AG04450 (cell line): ENCODE measurements at places on chromosomes 13 and 19.
A peak's percentile ranks its signal among the peaks of the same experiment; 100 is the strongest.

GRCh38 chr13:97125810-97126738 is 96.1 kb upstream of the MBNL2 start:
- no peak for DNase-seq

- DNase-seq, result no peak
These were observed 11.5 kb upstream of the WBP4 start for GRCh38 chr13:41049480-41050440.

- DNase-seq, result no peak
These were observed 1.5 kb downstream of the NUMBL start for GRCh38 chr19:40688987-40689338.

- no peak for DNase-seq
These were observed 2.0 kb upstream of the PTOV1 start for GRCh38 chr19:49848938-49849337.

DNA sequence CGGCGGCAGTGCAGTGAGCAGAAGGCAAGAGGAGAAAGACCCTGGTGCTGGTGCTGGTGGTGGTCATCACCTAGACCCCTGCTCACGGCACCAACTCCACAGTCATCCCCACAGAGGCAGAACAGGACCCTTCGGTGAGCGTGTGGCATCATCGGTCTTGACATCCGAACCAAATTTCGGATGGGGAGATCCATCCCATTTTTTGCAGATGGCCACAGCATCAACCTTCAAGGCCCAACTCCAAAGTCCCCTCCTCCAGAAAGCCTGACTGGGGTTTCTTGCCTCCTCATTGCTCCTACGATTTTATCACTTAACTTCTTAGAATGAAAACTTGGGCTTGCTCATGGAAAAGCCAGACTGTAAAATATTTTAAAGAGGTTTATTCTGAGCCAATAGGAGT is 8.7 kb upstream of the KLK12 start:
- no peak for DNase-seq

- DNase-seq, result peak; percentile 43
These were observed 18.6 kb upstream of the LATS2 start for GRCh38 chr13:21079761-21080592.

DNA sequence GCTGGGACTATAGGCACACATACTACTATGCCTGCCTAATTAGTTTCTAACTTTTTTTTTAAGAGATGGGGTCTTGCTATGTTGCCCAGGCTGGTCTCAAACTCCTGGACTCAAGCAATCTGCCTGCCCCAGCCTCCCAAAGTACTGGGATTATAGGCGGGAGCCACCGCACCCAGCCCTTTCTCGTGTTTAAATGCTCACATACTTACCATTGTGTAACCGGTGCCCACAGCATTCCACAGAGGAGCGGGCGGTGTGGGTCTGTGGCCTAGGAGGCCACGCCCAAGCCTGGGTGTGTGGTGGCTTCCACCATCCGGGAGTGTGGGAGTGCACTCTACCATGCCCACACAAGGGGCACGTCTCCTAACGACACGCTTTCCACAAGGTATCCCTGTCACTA is 7.7 kb downstream of the LMNB2 start:
- no peak for DNase-seq

DNA sequence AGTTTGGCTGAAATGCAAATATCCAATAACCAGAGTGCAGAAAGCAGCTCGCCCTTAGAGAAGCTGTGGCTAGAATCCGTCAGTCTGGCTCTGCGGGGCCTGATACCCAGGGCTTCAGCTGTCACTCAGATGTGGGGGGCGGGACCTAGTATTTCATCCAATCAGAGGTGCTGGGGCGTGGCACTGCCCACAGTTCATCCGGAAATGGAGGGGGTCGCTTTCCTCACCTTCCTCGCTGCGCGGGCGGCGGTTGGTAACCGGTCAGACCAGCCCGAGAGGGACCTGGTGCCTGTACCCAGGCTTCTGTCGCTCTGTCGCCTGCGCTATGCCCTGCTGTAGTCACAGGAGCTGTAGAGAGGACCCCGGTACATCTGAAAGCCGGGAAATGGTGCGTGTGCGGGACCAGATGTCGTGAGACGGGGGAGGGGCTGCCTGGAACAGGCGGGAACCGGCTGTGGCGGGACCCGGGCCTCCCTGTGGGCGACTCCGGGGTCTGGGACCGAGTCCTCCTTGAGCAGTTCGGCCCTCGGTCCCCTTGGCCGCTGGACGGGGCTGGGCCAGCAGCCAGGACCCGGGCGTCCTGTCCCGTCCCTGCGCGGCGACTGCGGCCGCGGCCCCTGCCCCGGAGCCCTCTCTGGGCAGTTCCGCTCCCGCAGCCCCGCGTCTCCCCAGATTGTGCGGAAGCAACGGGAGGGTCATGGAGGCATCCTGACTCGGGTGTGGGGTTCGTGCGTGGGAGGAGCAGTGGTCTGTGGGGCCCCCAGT is at the start of gene ZNF700:
TSS of gene ZNF700 (plus strand) at position 222 of the 765 bp plus-strand sequence. CDS start at position 326, 104 bp downstream.
- DNase-seq, result peak; percentile 69

DNA sequence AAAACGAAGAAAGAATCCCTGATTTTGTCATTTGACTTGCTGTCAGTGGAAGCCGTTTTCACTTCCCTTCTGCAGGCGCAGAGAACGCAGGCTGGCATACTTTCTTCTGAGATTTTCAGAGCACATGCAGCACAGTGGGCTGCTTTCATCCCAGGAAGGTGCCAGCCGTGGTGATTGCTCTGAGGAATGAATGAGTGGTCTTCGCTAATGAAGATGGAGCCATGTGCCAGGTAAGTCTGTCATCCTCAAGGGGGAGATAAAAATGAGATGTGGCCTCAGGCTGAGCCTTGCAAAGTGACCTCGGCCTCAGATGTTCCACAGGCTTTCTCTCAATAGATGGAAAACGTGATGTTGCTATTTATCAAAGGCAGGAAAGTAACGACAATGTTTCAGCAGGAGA is 94.6 kb upstream of the FARP1 start:
- no peak for DNase-seq

DNA sequence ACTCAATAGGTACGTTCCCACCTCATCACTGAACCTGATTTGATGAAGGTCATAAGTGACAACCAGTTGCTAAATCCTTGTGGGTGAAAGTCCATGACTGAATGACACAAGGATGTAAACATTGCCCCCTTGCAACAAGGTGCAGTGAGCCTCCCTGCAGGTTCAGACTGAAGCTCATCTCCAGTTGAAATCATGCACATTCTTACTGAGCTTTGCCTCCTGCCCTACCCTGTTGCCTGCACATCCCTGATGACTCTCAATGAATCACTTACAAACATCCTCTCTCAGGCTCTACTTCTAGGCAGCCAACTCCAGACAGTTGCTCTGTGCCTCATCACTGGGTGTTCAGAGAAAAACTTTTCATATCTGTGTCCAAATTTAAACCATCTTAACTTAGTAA is 42.5 kb upstream of the ARGLU1 start:
- peak; percentile 15 for DNase-seq

DNA sequence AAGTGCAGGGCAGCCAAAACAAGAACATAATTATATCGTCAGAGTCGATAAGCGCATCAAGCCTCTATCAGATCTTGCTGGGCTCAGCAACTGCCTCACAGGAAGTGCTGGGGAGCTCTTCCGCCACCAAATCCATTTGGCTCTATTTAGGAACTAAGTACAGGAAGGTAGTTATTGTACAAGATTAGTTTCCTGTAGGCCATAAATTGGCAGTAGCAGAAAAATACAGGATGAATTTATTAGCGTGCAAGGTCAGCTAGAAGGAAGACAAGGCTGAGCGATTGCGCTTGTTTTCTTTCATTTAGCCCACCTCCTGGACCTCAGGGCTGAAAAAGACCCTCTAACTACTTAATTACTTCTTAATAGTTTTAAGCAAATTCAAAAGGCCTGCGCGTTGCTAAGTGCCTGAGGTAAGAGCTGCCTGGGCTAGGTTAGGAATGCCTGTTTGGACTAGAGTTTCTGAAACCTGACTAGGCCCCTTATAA is 118.5 kb downstream of the IRS2 start:
- no peak for DNase-seq

DNA sequence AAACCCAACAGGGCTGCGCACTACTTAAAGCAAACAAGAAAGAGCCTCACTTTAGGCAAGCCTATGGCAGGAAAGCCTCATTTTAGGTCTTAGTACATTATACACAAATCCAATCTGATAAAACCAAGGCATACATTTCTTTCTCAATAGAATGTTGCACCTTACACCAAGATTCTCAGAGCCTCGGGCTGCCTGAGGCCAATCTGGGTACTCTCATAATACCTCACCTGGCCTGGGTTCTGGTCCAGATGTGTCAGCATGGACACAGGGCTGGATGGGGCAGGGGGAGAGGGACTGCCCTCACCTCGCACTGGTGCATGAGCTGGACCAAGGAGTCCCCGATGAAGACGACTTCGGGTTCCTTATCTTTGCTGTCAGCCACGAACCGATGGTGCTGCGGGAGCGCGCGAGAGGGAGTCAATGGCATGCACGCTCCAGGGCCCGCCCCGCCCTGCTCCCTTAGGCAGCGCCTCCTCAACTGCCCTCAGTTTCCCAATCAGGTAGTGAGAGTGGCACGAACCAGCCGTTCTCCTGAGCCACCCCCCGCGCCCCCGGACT is at the start of gene PRR19:
TSS of gene PRR19 (plus strand) at position 487 of the 558 bp plus-strand sequence. CDS start 7,453 bp downstream, outside the sequence.
- no peak for DNase-seq

DNA sequence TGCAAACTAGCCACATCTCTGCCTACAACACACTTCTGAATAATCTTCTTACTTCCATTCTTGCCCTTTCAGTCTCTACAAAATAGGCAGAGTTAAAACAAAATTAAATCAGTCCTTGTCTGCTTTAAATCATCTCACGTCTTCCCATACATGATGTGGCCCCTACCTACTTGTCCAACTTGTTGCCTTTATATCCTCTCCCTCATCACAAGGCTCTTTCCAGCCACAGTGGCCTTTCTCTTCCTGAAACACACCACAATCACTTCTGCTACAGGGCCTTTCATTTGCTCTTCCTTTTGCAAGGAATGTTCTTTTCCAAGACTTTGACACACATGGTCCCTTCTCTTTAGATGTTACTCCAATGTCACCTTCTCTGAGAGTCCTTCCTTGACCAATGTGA is 1.7 kb downstream of the RBM26 start:
- no peak for DNase-seq

DNA sequence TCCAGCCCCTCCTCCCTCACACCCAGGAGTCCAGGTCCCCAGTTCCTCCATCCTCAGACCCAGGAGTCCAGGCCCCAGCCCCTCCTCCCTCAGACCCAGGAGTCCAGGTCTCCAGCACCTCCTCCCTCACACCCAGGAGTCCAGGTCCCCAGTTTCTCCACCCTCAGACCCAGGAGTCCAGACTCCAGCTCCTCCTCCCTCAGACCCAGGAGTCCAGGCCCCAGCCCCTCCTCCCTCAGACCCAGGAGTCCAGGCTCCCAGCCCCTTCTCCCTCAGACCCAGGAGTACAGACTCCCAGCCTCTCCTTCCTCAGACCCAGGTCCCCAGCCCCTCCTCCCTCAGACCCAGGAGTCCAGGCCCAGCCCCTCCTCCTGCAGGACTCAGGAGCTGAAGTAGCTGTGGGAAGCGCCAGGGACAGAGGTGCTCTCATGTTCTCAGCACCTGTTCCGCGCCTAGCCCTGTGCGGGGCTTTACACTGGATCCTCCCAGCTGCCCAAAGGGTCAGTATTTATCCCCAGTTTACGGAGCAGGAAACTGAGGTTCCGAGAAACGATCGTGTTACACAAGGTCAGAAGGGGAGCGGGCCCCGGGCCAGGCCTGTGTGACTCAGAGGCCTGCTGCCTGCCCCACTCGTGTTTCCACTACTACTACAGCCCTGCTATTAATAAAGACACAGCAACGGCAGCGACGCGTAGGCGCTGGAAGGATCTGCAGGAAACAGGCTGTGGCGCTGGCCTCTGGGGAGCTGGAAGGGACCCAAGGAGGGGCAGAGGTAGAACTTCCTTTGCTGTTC is 1.7 kb upstream of the SBK3 start:
- peak; percentile 43 for DNase-seq

GRCh38 chr13:50128428-50128931 is 113.2 kb downstream of the KCNRG start:
- no peak for DNase-seq

DNA sequence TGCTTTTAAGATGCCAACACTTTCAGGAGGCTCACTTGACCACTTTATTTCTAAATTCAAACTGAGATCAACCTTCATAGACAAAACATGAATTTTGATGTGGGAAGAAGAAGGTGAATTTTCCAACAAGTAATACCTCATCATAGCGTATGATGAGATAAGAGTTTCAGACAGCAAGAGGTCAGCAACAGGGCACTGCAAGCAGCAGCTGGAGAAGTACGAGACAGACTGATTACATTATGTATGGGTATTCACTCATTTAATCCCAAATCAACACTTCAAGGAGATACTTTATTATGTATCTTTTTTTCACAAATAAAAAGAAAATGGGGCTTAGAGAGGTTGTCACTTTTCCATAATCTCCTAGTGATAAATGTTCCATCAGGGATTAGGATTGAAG is 389.8 kb downstream of the TBC1D4 start:
- DNase-seq, result no peak

DNA sequence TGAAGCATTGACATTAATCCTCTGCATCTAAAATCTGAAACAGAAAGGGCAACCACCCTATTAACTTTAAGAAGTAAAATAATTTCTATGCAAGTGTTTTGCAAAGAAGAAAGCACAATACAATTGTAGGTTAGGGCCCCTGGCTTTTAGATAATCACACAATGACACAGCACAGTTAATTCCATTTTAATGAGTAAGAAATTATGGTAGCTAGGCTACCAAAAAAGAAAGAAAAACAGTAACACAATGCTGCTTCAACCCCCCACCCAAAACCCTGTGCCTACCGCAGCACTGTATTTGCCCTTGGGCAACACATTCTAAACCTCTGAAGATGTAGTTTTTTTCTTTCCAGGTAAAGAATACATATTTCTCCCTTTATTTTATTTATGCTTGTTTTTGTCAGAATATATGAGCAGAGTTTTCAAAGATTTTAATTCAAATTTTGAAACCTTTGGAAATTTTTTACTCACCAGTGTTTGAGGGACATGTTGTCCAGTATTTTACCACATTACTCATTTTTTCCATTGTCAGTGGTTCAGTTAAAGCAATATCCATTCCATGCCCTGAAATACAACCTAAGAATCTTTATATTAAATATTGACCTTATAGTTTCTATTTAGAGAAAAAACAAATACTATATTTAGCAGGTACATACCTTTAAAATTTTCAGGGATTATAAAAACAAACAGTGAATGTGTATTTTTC is 21.1 kb downstream of the SOHLH2 start:
- DNase-seq, result no peak

DNA sequence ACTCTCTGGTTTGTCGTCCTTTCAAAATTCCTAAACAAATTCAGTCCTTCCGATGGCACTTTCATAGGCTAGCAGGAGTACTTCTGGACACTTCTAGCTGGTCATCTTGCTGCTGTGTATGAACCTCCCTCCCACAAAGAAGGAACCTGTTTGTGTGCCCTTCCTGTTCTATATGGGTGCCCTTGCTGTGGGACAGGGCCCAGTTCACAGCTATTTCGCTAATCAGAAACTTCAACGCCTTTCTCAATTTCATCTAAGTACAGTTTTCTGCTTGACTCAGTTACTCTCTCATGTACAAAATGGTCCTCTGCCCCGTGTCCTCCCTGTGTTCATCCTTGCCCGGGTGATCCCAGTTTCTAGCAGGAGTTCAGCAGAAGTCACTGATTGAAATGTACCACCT is 96.1 kb downstream of the STARD13 start:
- no peak for DNase-seq

- no peak for DNase-seq
These were observed 135.5 kb upstream of the RNF113B start for GRCh38 chr13:98312606-98313005.

- no peak for DNase-seq
These were observed 164.7 kb downstream of the KCNRG start for GRCh38 chr13:50179977-50180376.

GRCh38 chr19:54345938-54346386 is 7.0 kb upstream of the LILRA4 start:
- no peak for DNase-seq

- no peak for DNase-seq
These were observed 19.4 kb downstream of the CNFN start for GRCh38 chr19:42370626-42371175.
